ENCODE measurements at places on chromosomes 2 and 18.

DNA sequence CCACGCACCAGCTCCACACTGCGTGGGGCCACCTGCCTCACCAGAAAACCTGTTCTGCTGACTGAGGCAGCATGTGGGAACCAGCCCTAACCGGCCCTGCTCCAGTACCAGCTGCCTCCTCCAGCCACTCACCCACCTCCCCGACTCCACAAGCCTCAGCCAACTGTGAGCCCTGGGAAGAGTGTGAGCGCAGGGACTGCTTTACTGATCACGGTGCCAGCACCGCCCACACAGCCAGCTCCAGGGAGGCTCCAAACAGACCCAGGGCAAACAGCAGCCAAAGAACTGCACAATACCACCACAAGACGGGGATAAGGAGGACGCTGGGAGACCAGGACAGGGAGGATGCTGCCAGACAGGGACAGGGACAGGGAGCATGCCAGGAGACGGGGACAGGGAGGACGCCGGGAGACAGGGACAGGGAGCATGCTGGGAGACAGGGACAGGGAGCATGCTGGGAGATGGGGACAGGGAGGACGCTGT lies 28.4 kb downstream of the EIPR1 start:
- DNase-seq, result no peak

GRCh38 chr2:186995092-186995491 lies 146.1 kb upstream of the ZSWIM2 start:
- DNase-seq, result no peak

DNA sequence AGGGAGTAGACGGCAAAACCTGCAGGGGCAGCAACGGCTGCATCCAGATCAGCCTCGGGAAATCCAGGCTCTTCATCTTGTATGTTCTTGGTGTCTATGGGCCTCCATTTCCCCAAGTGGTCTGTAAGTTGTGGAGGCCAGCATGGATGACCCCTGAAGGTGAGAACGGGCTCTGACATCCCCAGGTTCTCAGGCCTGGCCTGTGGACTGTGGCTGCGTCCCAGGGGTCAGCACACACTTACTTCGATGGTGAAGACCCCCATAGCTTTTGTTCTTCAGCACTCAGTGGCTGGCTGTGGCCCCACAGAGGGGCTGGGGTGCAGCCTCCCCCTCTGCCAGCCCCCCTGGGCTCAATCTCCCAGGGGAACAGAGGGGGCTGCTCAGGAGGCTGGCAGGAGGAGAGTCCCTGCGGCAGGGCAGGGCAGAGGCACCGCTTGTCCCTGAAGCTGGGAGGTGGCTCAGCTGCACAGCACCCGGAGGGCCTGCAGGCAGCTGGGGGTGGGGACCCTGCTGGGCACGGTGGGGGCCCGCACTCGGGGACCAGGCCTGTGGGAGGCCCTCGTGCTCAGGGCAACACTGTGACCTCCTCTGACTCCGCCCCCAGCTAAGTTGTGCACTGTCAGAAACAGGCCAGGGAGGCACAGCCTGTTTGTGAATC lies 3.8 kb downstream of the SLC66A3 start:
- peak; percentile 45 for DNase-seq

- DNase-seq, result no peak
Observed at GRCh38 chr18:74416124-74416523, 41.0 kb downstream of the DIPK1C start.

DNA sequence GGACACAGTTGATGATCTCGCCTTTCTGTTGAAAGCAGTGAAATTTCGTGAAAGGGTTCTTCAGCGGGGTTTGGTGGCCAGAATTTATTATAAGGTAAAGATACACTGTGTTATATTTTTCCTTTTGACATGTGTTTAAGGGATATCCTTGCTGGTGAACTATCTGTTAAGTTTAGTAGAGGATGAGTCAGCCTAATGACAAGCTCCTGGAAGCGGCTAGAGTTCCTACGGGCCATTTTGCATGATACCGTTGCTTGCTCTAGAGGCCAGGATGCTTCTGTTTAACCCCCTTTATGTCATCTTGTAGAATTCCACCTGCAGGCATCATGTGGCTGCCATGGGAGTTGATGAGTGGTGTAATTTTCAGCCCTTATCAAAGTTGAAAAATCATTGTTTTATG lies 124.8 kb upstream of the BCL2L11 start:
- no peak for DNase-seq

- no peak for DNase-seq
Observed at GRCh38 chr18:3495691-3496430, 45.9 kb downstream of the TGIF1 start.

DNA sequence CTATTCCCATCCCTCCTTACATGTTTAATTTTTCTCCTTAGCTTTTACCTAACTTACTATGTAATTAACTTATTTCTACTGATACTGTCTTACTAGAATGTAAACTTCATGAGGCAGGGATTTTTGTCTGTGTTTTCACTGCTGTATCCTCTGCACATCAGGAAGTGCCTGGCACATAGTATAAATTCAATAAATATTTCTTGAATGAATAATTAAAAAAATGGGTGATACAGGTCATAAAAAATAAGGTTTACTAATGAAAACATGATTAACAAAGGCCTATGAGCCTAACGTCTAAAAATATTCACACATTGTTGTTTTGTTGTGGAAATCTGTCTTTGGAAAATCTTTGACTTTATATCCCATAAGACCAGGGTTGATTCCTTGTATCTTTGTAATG lies 4.5 kb downstream of the RBKS start:
- DNase-seq, result no peak

DNA sequence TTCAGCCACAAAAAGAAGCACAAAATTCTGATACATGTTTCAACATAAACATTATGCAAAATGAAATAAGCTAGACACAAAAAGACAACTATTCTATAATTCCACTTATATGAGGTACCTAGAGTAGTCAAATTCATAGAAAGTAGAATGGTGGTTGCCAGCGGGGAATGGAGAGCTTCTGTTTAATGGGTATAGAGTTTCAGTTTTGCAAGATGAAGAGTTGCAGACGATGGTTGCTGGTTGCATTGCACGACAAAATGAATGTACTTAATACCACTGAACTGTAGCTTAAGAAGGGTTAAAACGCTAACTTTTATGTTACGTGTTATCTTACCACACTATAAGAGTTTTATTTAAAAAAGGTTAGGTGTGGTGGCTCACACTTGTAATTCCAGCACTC lies 13.5 kb downstream of the YWHAQ start:
- DNase-seq, result no peak

- DNase-seq, result no peak
Observed at GRCh38 chr2:148909114-148909513, 34.1 kb downstream of the KIF5C start.

DNA sequence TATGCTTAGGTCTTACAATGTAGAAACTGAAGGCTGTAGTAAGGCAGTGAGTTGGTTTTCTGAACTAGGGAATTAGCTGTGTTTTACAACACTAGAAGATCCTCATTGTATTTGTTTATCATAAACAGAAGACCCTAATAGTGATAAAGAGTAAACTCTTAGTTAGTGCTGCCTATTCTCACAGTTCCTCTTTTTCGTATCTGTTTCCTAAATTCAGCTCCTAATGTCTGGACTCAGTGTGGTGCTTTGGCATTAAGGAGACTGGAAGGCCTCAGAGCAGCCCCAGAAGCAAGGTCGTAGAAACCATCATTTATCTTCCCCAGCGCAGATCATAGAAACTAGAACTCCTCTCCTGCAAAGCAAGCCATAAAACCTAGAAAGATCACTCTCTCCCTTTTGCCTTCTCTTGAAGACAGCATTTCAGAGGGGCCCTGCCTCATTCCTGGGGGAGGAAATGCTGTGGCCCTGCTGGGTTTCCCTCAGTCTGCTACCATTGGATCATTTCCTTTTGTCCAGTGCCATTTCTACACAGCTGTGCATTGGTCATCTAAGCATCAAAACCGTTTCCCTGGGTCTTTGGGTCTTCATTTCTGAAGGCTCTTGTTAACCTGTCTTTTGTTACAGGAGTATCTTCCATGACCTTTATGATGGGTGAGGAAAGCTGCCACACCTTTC lies 4.7 kb downstream of the ACP1 start:
- no peak for DNase-seq

DNA sequence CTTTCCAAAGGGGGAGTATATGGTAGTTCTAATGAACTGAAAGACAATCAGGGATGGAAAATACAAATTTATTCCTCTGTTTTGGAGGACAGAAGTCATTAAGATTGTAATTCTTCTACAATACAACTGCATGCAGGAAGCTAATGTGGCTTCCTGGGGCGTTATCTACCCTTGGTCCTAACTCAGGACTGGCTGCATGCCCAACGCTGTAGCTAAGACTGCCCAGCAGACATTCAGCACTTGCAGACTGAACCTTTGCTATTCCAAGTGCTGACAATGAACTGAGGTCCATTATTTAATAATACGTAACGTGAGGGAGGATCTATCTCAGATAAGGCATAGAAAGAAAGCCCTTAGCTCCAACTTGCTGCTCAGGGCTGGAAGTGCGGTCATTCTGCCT lies 53.2 kb downstream of the ZAP70 start:
- no peak for DNase-seq

GRCh38 chr2:64179582-64180321 lies 35.5 kb upstream of the PELI1 start:
- DNase-seq, result no peak

GRCh38 chr2:198283146-198283545 lies 478.8 kb downstream of the PLCL1 start:
- DNase-seq, result no peak

GRCh38 chr2:176160986-176161824 lies 4.1 kb downstream of the HOXD3 start:
- DNase-seq, result no peak

DNA sequence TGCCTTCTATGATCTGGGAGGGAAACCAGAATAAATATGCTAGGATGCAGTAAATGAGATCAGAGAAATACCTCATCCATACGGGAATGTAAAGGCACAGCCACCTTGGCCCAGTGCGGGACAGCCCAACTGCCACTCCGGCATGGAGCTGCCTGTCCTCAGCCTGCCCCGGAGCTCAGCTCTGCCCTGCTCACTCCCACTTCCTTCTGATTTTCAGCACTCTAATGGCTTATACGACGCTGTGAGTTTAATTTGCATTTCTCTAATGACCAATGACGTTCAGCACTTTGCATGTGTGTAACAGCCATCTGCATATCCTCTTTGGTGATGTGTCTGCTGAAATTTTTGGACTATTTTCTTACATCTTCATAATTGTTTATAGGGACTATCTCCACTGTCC lies 172.5 kb upstream of the RAB6C start:
- DNase-seq, result no peak

DNA sequence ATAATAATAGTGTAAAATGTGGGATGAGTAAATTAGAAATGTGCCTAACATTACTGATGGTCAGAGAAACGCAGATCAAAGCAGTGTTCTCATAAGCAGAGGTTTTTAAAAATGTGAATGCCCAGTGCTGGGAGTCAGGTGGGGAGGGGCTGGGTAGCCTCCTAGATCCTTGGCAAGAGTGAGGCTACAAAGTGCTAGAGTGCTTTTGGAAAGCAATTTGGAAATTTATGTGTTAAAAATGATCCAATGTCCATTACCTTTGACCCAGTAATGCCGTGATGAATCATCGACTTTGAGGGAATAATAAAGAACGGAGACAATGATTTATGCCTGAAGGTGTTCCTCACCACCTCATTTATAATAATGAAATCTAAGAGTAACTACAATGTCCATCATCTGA lies 44.9 kb upstream of the TWIST2 start:
- DNase-seq, result no peak

GRCh38 chr2:228556717-228557116 lies 375.2 kb upstream of the SPHKAP start:
- DNase-seq, result no peak

GRCh38 chr2:73963385-73964120 lies 21.2 kb upstream of the TET3 start:
- no peak for DNase-seq

DNA sequence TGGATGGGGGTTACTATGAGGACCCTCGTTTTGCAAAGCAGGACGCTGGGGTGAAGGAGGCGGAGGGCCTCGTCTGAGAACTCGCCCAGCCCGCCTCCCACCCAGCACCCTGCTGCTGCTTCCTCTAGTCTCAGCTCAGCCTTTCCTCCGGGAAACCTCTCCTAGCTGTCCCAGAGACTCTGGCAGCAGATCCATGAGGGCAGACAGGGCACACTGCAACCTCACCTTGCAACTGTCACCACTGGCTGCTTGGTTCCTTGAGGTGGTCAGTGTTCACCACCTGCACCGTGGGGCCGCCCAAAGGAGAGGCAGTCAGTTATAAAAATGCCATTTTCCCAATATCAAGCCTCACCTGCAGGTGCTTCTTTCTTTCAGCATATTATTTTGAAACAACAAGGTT lies 45.6 kb downstream of the PARD6G start:
- DNase-seq, result no peak

- no peak for DNase-seq
Observed at GRCh38 chr2:127324635-127325034, 30.7 kb upstream of the ERCC3 start.

GRCh38 chr2:225011585-225011984 lies 30.7 kb downstream of the DOCK10 start:
- DNase-seq, result no peak

- no peak for DNase-seq
Observed at GRCh38 chr2:126839796-126840195, 58.9 kb upstream of the TEX51 start.

DNA sequence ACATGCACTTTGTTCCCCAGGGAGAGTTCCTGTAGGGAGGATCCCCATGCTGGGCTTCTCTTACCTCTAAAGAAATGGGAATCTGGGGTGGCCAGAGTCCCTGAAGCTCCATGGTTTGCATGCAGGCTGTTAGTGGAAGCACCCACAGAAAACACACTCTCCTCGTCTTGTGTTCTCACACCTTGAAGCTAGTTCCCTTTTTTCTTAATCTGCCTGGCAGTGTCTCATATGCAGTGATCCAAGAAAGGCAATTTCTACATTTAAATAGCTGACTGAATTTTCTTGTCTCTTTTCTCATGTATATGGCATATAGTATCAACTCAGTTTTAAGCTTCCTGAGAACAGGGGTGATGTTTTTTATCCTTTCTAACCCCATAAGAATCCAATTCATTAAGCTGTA lies 65.0 kb downstream of the LINC00305 start:
- no peak for DNase-seq

DNA sequence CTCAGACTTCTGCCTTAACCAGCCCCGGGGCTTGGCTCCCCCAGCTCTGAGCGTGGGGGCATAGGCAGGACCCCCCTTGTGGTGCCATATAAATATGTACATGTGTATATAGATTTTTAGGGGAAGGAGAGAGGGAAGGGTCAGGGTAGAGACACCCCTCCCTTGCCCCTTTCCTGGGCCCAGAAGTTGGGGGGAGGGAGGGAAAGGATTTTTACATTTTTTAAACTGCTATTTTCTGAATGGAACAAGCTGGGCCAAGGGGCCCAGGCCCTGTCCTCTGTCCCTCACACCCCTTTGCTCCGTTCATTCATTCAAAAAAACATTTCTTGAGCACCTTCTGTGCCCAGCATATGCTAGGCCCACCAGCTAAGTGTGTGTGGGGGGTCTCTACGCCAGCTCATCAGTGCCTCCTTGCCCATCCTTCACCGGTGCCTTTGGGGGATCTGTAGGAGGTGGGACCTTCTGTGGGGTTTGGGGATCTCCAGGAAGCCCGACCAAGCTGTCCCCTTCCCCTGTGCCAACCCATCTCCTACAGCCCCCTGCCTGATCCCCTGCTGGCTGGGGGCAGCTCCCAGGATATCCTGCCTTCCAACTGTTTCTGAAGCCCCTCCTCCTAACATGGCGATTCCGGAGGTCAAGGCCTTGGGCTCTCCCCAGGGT lies 5.5 kb downstream of the CTDSP1 start:
- DNase-seq, result no peak

- no peak for DNase-seq
Observed at GRCh38 chr18:22168360-22168921, 948 bp upstream of the GATA6 start.
